Esophagus squamous epithelium (tissue), 5 donors: ENCODE measurements at places on chromosomes 6 and 20.

DNA sequence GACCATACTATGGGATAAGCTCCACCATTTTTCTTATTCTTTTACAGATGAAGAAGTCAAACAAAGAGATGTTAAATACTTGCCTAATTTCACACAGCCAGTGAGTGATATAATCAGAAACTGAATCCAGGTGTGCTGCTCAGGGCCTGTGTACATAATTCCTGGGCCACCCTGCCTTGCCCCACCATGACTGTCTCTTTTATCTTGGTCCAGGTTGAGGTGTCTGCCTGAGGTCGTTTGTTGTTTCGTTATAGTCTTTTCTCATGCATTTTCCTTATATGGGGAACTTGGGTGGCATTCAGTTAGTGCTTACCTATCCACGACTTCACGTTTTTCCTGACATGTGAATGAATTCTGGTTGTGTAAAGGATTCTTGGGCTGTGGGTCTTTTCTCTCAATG, 277.6 kb downstream of the COL12A1 start:
- no peak for DNase-seq

- DNase-seq, result no peak
Observed at GRCh38 chr6:88650029-88650619, 313.3 kb downstream of the RNGTT start.

GRCh38 chr6:31178143-31179041, 7.9 kb upstream of the POU5F1 start:
- no peak for DNase-seq

- DNase-seq, result no peak
Observed at GRCh38 chr20:31446084-31446819, 5.8 kb downstream of the DEFB123 start.

DNA sequence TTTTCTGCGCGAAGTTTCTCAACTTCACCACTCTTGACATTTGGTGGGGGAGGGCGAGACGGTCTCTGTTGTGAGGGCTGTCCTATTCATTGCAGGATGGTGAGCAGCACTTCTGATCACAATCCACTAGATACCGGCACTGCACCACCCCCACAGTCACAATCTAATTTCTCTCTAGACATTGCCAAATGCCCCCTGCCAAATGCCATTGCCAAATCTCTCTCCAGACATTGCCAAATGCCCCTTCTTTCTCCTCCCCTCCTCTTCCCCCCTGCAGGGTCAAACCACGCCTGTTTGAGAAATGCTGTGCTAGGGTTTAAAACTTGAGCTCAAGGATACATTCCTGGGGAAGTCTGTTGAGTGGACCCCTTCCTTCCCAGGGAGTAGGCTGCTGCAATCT, 603.5 kb upstream of the CDH4 start:
- no peak for DNase-seq

DNA sequence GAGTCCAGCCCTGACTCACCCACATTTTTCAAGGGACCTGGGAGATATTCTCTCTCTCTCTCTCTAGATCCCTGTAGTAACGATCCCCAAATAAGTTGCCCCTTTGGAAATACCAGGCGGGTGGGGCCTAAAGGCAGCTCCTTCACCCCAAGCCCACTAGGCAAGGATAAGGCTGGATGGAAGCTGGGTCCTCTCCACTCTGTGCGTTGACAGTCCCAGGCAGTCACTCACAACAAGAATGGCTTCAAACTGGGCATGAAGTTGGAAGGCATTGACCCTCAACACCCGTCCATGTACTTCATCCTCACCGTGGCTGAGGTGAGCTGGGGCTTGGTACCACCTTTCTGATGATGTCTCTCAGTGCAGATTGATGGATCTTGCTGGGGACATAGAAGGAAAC, 21.6 kb downstream of the L3MBTL1 start:
- DNase-seq, result no peak

DNA sequence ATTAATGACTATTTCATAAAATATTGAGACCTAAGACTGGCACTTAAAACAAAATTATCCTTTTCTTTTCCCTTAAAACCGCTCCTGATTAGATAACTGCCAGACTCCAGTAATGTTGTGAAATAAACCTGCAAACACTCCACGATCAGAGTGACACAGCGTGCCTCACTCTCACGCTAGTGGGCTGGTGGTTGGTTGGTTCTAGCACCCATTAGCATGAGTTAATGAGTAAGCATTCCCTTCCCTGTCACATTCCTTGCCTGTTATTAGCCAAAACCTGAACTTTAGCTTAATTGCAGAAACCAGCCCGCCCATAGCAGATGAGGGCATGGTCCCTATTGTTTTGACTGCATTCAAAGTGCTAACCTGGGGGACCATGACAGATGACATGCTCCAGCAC, 193.4 kb downstream of the CD83 start:
- DNase-seq, result no peak

DNA sequence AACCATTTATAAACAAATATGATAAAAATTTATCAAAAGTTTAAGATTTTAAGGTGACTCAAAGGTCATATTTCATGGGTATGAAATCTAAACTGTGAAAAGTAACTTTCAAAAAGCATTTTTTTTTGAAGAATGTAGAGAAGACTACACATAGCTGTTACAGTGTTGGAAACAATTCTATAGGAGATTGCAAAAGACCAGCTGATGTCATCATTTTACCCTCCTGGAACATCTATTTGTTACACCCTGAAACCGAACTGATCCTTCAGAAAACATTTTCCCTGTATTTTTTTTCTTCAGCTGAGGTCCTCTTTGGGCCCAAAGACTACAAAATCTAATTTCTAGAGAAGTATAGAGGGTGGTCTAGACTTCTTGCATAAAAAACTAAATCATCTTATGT, 297.5 kb upstream of the FERMT1 start:
- DNase-seq, result no peak

- no peak for DNase-seq
Observed at GRCh38 chr20:63239431-63239830, 3.7 kb downstream of the BIRC7 start.

DNA sequence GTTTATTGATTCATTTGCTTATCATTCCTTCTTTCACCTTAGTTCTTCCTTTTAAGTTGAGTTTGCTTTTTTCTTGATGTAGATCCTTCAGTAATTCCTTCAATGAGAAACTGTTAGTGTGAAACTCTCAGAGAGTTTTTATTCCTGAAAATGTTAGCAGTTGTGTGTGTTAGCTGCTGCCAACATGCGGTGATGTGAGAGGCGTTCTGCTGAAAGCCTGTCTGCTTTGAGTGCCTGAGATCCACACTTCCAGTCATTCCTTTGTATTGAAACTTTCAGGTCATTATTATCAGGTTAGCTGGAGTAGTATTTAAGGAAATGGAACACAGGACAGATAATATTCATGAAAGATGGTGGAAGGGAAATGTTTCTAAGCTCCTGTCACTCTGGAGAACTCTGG, 70.0 kb upstream of the SUPT3H start:
- DNase-seq, result no peak

- DNase-seq, result no peak
Observed at GRCh38 chr6:47097092-47097945, 55.2 kb upstream of the ADGRF1 start.

- no peak for DNase-seq
Observed at GRCh38 chr20:3710011-3710466, 2.4 kb downstream of the SIGLEC1 start.

DNA sequence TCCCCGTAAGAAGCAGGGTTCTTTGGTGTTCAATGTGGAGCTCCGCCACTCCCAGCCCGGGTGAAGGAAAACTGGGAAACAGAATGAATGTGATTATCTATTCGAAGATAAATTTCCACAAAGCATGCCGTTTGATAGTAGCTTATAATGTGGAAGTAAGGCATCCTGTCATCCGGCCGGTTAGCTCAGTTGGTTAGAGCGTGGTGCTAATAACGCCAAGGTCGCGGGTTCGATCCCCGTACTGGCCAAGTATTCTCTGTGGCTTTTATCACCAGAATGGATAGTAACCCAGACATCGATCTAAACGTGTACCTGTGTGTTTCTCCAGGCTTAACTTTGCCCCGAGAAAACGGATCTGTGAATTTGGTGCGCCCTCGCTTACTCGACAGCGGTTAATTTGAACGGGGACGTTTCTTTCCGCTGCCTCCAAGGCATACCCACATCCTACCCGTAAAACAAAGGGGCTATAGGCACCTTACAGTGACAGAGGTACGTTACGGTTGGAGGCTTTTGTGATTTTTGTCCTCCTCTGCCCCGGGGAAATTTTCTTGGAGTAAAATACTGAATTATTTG, 215.2 kb upstream of the ZNF184 start:
- no peak for DNase-seq

- no peak for DNase-seq
Observed at GRCh38 chr6:157054531-157054979, 268.8 kb downstream of the TMEM242 start.

DNA sequence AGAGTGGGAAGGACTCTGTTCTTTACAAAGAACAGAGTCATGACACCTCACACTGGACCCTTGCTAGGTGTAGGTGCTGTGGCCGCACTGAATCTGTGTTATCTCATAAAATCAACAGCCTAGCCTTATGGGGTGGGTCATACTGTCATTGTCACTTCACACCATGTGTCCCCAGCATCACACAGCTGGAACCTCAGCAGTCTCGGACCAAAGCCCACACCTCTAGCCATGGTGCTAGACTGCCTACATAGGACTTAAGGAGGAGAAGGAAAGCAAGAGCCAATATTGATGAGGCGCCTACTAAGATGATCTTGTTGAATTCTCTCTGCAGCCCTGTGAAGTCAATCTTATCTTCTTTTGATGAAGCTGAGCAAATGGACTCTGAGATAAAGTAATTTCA, 31.0 kb downstream of the UNC5CL start:
- DNase-seq, result no peak

GRCh38 chr6:41049521-41049920, 3.5 kb upstream of the APOBEC2 start:
- no peak for DNase-seq

- DNase-seq, result no peak
Observed at GRCh38 chr6:143271024-143271423, 179.5 kb downstream of the ADAT2 start.

- DNase-seq, result no peak
Observed at GRCh38 chr6:158715330-158716311, 65.8 kb downstream of the SYTL3 start.

DNA sequence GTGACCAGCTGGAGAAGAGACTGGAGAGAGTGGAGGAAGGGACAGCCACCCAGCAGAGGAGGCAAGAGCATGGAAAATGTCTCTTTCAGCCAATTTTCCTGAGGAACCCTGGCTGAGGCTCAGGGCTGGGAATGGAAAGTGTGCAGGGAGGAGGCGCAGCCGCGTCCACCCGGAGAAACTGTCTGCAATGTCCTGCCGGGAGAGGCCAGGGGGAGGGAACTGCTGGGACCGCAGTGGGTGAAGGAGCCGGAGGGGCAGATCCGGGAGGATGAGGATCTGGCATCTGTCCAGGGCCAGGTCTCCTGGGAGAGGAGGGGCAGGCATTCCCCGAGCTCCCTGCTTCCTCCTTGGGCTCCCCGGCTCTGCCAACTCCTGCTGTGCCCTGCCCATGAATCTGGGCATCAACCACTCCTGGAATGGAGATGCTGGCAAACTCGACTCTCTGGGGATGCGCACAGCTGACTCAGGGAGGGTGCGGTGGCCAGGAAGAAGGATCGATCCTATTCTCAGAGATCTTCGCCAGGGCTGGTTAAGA, 17.4 kb upstream of the HM13 start:
- DNase-seq, result no peak

DNA sequence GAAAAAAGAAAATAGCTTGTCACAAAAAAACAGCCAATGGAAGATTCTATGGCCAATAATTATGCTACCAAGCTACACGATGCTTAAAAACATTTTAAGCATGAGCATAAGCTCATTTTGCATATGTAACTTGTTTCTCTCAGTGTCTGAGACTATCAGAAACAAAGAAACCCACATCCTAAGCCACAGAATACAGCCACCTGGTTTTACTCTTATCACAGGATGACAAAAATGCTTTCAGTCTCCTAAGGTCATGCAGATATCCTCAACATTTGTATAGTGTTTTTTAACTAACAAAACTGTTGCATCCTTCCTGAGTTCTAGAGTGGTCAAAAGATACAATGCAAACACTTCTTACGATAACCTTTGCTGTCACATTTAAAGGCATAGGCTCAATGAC, 172.1 kb upstream of the RUNX2 start:
- DNase-seq, result no peak

DNA sequence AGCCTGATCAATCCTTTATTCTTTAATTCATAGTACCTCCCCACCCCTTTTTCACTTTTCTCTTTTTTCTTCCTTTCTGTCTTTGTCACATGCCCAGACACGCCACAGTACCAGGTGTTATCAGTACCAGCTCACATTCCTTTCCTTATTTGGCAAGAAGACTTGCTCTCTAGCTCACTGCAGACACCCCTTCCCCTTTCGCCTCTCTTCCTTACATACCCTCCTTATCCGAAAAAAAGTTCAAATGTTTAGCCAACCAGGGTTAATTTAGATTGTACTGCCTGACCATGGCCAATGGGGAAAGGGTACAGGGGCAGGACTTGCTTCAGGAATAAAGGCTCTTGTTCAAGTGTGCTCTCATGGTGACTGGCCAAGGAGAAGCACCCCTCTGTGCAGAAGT, 9.3 kb upstream of the SIRPB2 start:
- no peak for DNase-seq

- DNase-seq, result no peak
Observed at GRCh38 chr6:130995783-130996447, 67.1 kb downstream of the EPB41L2 start.

GRCh38 chr6:21777846-21778245, 184.3 kb downstream of the SOX4 start:
- no peak for DNase-seq

GRCh38 chr6:15153191-15153590, 92.7 kb upstream of the JARID2 start:
- no peak for DNase-seq

DNA sequence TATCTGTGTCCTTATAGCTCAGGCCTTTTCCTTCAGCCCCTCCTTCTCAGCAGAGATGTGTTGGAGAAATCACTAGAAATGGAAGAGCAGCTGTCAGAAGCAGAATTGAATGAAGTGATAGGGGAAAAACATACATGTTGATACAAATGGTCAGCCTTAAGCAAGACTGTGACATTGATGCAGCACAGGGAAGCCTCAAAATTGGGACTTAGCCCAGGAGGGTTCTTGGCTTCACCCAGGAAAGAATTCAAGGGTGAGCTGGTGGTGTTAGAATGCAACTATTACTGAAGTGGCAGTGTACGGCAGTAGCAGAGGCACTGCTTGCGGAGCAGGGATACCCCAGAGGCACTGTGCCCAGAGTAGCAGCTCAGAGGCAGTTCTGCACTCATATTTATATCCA, 8.0 kb upstream of the KIF16B start:
- DNase-seq, result no peak

DNA sequence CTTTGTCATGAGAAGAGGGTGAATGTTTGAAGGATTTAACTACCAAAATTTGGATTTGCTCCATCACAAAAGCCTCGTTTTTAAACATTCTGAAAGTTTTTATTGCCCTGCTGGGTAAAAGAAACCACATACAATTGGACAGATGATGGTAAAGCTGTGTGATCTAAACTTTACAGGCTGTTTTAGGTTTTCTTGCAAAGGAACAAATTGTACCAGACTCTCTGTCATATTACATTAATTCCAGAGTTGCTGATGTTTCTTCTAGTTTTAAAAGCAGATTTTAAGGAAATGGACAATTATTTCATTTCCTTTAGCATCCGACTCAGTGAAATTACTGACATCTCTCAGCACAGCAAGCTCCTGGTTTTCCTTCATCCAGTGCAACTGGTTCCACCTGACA, 53.2 kb downstream of the CRYBG1 start:
- DNase-seq, result no peak

- DNase-seq, result no peak
Observed at GRCh38 chr6:137923866-137924653, 57.0 kb downstream of the TNFAIP3 start.

- DNase-seq, result no peak
Observed at GRCh38 chr20:42628683-42629082, 561.0 kb downstream of the PTPRT start.

GRCh38 chr6:117449549-117450439, 24.1 kb upstream of the ROS1 start:
- no peak for DNase-seq
